ENCODE measurements at places on chromosomes 2 and 18.

DNA sequence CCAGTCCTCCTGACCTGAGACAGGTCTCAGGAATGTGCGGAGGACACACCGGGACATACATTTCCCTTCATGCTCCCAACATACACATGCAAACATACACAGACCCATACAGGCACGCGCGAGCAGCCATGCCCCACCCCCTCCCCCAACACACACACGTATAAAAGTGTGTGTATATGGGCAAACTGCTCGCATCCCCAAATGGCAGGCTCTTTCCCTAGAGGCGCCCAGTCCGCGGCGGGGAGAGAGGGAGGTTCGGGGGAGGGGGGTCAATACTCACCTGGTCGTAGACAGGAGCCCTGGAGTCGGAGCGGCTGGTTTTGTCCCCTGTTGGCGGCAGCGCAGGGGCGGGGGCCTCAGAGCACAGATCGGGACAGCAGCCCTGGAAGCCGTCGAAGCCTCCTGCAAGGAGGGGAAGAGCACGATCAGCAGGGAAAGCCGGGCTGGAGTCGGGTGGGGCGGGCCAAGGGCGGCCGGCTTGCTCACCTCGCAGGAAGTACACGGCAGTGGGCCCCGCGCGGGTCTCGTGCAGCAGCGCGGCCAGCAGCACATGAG, 682 bp downstream of the DUSP2 start:
- DNase-seq, result no peak

GRCh38 chr18:5582849-5583681, 39.3 kb upstream of the EPB41L3 start:
- no peak for DNase-seq

GRCh38 chr2:42054714-42055430, 7.1 kb downstream of the PKDCC start:
- DNase-seq, result no peak

DNA sequence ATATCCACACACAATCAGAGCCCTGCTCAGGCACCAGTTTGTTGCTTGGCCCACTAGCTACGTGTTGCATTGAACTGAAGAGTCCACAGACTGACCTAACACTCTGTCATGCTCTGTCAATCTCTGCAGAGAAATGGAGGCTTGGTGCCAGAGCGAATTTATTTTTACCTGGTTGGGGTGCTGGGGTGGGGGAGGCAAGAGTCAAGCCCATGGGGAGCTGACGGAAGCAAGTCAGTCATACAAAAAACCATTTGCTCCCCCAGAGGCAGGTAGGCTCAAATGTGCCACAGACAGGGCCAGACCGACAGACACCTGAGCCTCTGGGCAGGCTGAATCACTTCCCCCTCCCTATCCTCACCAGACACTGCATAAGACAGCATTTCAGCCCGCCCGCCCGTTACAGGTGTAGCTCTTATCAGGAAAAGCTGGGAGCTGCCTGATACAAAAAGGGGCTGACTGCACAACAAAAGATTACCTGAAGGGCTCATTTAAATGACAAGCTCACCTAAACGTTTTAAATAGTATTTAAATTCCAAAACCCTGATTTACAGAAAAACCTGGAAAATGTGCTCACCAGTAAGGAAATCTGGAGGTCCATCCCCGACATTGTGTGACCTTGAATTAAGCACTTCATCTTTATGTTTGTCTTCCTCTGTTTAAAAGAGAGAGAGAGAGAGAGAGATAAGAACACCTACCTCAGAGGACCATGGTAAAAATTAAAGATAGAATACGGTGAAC, 2.1 kb upstream of the PCBP1 start:
- DNase-seq, result peak; percentile 39

- DNase-seq, result no peak
Measured at GRCh38 chr2:223585666-223586065, 16.5 kb downstream of the SCG2 start.

DNA sequence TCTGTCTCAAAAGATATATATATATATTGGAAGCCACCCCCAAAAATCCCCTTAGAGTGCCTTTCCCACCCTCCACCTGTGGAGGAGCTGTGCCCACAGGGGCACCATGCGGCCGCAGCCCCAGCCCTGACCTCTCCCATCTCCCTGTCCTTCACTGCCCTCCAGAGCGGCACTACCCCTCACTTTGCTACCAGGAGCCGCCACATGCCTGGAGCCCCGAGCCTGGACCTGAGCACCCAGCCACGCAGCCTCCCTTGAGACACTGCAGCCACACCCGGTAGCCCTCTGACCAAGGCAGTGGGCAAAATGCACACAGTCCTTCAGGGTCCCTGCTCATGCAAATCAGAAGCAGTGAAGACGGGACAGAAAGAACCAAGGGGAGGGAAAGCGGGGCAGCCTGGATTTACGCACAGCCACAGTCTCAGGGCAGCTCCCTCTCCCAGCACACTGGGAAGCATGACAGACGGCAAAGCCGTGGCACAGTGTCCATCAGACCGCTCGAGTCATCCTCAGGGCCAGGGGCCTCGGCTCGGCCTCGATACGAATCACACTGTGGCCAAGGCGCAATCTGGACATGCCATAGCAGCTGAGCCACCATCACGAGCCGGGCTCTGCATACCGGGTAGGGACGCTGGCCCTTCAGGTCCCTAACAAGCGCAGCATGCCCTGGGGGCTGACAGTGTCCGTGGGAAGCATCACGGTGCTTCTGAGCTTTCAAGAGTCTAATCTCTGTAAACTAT, 10.1 kb downstream of the HDAC4 start:
- no peak for DNase-seq

DNA sequence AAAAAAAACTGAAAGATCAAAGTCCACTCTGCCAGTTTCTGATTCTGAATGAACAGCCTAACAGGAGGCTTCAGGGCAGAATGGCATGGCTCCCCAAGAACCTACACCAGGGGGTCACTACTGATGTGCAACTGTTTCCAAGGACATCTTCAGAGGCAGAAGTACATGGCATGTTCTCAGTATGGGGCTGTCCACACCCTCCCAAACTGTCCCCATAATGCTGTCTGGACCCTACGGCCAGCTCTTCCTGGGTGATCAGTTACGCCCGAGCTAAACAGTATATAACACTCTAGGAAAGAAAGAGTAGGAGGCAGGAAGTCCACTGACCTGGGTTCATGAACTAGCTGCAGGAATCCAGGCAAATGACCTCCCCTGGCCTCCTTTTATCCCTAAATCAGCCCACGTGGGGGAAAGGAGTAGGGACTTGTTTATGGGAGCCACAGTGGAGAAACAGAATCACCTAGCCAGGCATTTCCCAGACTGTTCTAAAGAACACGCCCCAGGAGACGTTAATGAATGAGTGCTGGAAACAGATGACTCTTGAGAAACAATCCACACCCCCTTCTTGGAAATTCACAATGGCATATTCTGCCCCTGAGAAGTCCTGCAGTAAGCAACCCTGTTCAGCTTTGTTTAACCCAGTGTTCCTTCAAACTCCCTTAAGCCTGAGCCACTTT, 2.5 kb downstream of the TMBIM1 start:
- DNase-seq, result no peak

DNA sequence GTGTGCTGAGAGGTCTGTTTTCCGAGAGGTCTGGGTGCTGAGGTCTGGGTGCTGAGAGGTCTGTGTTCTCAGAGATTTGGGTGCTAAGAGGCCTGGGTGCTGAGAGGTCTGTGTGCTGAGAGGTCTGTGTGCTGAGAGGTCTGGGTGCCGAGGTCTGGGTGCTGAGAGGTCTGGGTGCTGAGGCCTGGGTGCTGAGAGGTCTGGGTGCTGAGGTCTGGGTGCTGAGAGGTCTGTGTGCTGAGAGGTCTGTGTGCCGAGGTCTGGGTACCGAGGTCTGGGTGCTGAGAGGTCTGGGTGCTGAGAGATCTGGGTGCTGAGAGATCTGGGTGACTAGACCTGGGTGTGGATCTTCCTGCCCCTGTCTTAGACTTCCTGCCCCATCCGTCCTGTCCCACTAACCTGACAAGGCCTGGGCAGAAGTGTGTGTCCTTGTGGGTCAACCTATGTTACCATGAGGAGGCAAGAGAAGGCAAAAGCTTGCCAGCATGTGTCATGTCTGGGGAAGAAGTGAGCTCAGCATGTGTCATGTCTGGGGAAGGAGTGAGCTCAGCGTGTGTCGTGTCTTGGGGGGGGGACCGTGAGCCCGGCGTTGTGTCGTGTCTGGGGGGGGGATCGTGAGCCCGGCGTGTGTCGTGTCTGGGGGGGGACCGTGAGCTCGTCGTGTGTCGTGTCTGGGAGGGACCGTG, 69.3 kb downstream of the KCNG2 start:
- no peak for DNase-seq

GRCh38 chr2:119478978-119479295, 45.3 kb downstream of the SCTR start:
- DNase-seq, result no peak

- no peak for DNase-seq
Measured at GRCh38 chr18:11851806-11852337, 659 bp downstream of the CHMP1B start.

DNA sequence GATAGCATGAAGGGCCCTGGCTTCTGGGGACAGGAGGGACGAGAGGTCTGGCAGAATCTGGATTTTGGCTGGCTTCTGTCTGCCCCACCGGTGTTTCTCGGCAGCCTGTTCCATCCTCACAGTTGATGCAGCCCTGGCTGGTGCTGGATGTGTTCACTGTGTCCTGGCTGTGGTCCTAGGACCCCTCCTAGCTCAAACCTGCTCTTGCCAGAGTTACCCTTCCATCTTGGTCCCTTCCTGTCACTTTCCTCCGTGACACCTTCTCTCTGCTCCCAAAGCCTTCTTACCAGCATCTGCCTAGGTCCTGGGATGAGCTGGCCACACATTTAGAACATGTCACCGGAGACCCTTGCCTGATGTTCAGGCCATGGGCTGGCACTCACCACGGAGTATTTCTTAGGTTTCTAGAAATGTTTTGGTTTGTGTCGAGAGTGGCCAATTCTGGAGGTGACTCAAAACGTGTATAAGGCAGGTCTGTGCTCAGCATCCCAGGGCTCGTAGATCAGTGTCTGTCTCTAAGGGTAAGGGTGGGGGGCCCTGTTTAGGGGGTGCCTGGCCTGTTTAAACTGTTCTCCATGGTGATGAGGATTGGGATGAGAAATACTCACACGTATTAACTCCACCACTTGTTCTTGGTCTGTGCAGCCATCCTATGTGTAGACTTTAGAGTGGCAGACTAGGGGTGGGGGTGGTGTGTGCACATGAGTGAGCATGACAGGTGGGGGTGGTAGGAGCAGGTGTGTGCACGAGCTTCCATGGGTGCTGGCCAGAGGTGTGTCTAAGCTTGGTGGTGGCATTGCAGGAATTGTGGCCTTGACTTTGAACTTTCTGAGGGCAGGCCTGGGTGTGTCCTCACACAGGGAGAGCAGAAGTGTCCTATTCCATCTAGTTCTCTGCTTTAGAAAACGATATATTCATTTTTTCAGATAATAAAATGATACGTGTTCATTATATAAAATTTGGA, 162.7 kb downstream of the DYSF start:
- no peak for DNase-seq

DNA sequence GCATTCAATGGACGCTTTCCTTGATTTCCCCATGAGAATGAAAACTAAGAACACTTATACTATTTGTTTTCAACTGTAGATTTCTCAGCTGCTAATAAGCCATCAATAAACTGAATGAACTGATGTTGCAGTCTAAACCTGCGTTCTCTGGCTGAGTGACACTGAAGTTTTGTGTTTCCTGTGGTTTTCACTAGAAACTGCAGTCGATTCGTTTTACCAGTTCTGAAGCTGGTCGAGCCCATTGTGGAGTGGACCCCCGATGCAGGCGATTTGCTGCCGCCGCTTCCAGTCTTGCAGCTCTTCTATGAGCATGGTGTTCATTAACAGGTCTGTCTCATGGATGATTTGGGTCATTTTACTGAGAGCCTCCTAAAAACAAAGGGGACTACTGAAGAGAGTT, 50.6 kb upstream of the STAT1 start:
- no peak for DNase-seq

DNA sequence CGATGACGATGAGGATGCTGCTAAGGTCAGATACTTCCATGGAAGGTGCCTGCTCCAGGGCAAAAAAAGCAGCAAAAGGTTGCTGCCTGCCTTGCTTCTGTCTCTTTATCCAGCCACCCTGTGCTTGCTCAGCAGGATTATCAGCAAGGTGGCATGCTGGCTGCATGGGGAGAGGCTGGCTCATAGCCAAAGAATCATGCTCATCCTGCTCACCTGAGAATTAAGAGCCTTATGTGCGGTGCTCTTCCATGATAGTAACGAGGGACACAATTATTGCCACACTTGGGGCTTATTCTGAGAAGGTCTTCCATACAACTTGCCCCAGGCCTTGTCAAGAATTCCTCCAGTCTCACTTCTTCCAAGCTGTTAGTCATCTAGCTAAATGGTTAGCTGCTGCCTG, 60.4 kb upstream of the SEC11C start:
- no peak for DNase-seq

DNA sequence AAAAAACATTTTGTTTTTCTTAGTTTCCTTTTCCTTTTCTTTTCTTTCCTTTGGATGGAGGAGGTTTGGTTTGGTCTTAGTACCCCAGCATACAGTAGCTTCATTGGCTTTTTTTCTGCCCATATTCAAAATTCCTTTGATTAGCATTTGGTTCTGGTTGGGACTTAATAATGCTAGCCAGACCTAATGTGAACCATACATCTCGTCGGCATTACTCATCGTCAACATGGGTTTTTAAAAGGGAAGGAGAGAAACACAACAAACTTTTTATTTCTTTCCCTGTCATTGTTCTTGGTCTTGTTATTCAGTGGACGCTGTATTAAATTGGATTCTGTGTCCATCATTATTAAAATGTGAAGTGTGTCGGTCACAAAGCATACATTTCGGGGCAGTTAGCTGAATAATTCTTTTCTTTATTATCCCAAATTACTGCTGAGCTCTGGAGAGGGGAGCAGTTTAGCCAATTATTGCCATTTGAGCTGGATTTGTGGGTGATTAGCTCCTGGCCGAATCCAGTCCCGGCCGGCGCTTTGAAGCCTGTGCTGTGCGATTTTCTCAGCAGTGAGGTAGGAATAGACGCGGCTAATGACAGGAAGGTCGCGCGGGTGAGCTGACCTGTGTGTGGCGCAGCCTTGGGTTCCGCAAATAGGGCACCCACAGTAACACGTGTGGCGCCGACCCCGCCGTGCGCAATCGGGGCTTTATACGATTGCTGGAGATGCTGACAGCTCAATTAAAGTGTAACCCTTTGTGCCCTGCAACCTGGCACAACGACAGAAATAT, 303.3 kb downstream of the GBX2 start:
- no peak for DNase-seq

DNA sequence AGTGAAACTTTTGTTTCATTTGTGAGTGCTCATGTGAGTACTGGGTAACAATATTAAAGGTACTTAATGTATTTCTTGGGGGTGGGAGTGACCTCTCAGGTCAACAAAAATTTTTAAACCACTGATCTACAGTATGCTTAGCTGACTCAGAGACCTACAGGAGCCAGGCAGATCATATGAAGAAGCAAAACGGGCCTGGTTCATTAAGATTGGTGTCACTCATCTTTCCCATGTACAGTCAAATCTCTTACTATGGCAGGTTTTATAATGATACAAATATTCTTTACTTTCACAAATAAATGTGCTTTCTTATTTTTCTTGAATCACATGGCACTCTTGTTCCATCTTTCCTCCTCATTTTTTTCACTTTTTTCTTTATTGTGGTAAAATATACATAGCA, 7.7 kb upstream of the TMSB10 start:
- no peak for DNase-seq

All from stimulated activated CD4-positive, alpha-beta T cell treated with anti-CD3 and anti-CD28 coated beads, Interleukin-12 subunit alpha, Interleukin-12 subunit beta, amount 100 ng/mL, for 24 hours (primary cell).